ENCODE measurements at places on chromosomes 1 and 21.

DNA sequence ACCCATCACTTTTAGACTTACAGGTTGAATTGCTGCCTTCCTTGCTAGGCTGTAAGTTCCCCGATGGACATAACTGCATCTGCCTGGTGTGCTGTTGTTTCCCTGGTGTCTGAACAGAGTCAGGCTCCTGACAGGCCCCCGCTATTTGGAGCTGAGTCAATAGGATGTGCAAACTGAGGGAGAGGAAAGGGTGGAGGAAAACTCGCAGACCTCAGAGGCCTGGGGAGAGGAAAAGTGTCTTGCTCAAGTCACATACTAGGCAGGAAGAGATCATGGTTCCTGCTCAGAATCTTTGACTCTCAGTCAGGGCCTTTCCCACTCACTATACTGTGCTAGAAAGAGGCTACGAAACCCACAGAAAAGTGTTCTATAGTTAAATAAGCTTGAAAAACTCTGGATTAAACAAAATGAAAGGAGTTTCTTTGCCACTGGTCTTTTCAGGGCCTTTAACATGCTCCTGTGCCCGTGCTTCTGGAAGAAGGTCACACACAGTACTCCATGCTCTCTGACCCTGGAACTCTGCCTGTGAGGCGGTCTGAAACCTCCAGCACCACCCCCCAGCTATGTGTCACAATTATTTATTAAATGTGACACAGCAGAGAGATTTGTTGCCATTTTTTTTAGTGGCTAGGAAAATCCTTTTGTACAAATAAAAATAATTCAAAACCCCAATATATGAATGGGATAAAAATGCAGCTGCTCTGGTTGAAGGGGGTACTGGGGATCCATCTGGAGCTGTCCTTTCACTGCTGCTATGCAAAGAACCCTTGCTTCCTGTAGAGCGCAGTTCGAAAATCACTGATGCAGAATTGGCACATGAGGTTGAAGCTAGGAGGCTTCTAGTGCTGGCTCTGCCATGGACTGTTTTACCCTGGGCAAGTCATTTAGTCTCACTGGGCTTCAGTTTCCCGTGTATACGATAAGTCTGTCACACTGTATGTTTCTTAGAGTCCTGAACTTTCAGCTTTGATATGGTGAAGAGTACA, 20.1 kb upstream of the CDCP2 start:
- DNase-seq, result no peak

DNA sequence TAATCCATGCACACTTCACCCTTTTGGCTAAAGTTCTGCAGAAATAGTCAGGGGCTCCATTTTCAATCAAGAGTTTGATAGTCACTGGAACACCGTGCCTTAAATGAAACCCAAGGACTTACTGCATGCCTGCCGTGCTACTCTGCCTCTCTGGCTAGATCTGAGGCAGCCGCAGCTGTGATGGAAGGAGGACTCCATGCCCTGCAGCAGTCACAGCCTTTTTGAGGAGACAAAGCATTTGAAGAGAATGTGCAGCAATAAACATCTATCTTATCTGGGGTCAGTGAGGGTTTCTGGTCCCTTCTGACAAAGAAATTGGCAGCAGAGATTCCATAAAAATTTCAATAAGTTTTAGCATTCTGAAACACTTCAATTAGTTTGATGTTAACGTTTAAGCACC, 78.0 kb downstream of the BCAR3 start:
- no peak for DNase-seq

DNA sequence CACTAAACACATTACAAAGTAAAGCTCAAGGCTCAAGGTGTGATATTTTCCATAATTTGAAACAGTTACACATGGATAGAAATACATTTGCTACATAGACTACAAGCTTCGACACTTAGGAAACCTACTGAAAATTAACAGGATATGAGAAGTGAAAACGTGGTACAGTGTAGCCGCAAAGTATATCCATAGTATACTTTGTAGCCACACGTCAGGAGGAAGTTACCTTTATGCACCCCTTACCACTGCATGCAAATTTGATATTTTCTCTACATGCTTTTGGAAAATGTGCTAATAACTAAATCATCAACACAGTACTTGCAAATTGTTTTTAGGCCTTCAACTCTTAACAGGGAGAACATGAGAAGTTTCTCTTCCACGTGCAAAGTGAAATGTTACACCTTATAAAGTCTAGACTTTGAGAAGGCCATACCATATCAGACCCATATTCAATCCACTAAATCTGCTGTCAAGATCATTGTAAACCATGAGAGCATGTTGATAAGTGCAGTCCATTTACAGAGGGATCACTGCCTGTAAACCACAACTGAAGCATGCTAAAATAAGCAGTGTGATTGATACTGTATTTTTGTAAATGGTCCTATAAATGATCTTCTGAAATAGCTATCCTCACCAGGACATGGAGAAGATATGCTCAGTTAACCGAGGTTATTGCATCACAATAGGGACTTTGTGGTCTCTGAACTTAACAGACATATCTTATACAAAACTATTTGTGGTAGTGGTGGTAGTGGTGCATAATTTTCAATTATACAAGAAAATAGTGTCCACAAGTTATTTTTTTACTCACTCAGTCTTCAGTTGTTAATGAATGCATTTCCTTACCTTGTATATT, 64.7 kb downstream of the VAV3 start:
- no peak for DNase-seq

DNA sequence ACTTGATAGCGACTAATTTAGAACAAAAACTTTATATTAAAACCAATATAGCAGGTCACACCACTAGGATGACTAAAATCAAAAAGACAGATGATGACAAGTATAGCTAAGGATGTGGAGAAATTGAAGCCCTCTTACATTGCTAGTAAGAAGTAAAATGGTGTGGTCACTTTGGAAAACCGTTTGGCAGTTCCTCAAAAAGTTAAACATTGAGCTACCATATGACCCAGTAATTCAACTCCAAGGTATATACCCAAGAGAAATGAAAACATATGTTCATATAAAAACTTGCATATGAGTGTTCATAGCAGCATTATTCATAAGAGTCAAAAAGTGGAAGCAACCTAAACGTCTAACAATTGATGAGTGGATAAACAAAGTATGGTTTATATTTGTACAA, 13.0 kb upstream of the SERINC2 start:
- no peak for DNase-seq

DNA sequence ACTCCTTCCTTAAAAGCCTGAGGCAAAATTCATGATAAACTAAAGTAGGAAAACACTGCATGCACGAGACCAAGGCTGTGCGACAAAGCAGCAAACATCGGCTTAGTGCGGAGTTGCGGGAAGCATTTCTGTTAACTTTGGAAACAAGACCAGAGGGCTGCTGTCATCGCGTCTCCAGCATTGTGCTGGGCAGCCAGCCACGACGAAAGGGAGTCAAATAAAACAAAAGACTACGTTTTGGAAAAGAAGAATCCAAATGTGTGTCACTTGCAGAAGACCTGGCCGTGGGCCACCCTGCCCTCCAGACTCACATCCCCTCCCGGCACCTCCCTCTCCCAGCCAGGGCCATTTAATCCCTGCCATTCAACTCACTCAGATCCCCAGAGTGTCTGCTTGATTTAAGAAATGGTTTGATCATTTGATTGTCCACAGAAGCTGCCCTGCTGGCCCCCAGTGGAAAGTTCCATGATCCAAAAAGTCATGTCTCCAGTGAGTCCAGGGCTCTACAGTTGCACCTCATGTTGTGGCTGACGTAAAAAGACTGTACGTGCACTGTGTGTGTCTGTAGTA, 2.4 kb upstream of the KRTAP10-11 start:
- DNase-seq, result no peak

DNA sequence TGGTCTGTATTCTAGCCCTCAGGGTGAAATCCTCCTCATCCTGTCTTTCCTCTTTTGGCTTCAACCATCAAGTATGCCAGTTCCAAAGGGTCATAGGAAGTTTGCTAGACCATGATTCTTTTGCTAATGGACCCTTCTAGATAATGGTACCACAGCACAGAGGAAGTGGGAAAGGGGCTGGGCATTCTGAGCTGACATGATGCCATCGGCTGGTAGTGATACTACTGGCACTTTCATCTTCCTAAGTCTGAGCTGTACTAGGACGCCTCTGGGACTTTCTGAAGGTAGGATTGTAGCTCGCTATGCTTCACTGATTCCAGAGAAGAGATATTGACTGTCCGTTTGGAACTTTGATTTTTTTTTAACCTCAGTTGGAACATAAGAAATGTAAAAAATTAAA, 11.4 kb downstream of the FASLG start:
- no peak for DNase-seq

- DNase-seq, result no peak
Measured at GRCh38 chr1:235920596-235921375, 54.1 kb upstream of the LYST start.

DNA sequence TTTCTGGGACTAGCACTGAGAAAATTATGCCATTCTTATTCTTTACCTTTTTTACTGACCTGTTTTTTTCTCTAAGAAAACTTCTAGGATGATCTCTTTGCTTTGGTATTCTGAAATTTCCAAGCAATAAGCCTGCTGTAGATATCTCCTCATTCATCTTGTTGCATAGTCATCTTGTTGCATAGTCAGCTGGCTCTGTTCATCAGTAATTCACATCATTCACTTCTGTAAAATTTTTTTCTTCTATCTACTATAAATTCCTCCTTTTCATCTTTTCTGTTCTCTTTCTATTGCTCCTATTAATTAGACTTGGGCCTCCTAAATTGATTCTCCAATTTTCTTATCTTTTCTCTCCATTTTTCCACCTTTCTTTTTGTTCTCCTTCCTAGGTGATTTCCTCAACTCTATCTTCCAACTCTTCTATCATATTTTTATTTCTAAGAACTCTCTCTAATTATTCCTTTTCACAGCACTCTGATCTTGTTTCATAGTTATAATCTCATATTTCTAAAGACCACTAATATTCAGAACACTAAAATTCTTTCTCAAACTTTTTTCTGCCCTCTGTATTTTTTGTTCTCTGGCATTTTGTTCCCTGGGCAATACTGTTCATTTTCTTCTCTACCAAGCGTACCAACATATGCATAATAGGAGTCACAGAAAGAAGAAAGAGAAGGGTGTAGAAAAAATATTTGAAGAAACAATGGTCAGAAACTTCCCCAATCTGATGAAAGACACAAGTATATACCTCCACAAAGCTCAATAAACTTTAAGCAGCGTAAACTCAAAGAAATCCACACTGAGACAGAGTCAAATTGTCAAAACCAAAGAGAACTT, 17.7 kb downstream of the TUT4 start:
- DNase-seq, result no peak

DNA sequence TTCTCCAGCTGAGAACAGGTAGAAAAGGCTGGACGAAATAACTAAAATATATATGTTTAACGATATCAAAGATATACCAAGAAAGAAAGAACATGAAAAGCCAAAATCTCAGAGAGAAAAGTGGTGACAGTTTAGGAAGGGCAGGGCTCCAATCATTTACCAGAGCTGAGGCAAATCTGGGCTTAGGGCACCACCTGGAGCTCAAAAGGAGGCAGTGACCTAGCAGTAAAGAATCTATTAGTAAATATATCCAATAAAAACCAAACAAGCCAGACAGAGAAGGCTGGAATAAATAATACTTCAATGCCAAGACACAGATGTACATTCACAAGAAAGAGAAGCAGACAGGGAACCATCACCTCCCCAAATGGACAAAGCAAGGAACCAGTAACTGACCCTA, 43.5 kb downstream of the CHIA start:
- no peak for DNase-seq

- no peak for DNase-seq
Measured at GRCh38 chr21:26534517-26534916, 38.6 kb downstream of the CYYR1 start.

- peak; percentile 10 for DNase-seq
Measured at GRCh38 chr1:225554216-225554812, 98.6 kb downstream of the ENAH start.

DNA sequence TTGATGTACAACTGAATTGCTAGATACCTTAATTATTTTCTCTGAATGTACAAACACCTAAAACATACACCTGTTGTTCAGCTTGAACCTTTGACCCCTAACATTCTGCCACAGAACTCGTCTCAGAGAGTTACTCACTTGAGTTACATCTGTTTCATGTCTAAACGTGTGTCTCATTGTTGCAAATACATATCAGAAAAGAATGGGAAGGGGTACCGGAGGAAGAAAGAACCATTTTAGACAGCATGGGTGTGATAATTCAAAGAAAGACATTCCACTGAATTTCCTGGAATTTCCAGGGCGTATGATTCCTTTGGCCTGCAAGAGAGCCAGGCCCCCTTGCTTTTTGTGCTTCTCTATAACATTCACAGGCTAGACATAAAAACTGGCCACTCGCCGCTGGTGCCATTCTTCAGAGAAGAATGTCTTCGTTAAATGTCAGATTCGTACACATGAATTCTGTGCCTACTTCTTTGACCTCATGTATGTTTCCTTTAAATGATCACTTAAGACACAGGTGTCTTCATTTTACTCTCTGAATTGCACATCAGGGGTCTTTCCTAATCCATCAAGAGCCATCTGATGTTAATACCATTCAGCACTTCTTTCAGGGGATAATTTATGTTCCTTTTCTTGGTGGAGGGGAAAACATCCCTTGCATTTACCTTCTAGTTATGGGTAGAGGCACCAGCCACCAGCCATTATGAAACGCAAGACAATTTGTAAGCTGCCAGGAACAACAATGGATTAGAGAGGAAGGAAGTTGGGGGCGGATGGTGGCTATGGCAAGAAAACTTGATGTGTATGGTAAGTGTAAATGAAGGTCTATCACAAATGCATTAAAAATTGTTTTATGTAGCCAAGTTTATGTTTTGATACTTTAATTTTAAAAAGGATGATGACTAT, 12.7 kb downstream of the ATF3 start:
- DNase-seq, result no peak

DNA sequence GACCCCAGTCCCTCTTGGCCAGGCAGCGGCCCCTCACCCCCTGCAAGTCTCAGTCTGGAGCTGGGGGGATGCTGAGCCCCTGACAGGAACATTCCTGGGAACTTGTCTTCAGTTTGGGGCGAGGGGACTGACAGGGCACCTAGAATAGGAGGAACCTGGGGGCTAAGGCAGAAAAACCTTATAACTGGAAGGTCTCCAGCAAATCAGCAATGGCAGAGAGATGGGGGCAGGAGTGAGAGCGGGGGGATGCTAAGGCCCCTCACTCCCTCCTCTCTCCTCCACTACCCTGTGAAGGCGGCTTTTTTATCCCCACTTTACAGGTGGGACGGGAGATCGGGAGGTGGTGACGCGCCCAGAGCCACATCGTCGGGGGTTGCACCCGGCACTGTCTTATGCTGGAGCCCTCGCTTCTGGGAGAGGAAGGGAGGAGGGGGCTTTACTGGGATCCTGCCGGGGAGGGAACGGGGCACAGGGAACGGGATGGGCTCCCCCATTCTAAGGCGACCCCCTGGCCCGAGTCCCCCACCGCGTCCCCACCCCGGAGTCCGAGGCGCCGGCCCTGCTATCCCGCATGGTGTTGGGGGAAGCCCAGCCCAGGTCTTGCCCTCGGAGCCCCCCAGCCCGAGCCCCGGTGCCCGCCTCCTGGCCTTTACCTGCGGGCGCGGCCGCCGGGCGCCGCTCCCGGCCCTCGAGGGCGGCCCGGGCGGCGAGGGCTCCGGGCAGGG, 456 bp downstream of the COL8A2 start:
- no peak for DNase-seq
